ENCODE measurements at places on chromosomes 2 and 18.

- ATAC-seq = no peak
These were observed 492.3 kb downstream of the XIRP2 start for GRCh38 chr2:167380555-167380954.

DNA sequence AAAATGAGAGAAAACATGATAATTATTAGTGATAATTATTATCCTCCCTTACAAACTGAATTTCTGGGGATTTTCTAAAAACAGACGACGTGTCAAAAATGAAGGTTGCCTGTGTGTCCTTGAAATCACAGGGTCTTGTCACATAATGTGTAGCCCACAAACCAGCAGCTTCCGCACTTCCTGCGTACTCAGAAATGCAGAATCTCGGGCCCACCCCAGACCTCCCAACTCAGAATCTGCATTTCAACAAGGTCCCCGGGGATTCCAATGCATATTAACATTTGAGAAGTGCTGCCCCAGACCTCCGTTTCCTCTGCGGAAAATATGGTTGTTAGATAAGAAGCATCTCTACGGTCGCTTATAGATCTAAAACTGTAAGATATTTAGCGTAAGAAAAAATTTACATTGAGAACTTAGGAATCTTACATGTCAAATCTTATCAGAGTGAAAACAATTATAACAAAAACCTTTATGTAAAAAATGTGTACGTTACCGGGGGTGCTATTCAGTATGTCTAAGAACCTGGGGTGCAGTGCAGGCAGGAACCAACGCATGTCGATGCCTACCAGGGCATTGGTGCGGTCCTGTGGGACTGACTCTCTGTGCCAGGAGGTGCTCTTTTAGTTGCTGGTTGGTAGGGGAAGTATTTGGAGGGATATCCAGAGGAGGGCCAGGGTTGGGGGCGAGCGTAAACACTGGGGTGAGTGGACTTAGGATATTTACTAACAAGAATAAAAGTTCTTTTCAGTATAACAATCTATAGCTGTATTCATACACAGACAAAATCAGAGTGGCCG is 15.2 kb downstream of the CDKL4 start:
- peak; percentile 55 for ATAC-seq

DNA sequence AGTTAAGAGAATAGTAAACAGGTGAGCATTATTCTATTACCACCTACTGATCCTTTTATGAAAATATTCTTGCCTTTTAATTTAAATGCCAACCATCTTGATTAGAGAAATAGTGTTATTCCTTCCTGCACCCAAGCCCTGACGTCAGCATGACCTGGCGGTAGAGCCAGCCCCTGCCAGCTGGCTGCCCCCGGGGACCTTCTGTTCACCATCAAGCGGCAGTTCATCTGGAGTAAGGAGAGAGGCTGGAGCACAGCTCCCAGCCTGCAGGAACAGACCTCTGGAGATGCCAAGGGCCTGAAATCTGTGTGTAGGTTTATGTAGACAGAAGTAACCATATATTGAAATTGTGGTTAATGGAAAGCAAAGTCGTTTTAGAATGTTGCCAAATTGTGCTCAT is 171.8 kb downstream of the GBX2 start:
- ATAC-seq = no peak

- no peak for ATAC-seq
These were observed 413.3 kb upstream of the TNP1 start for GRCh38 chr2:217273162-217273561.

GRCh38 chr2:241009601-241010530 is 11.4 kb downstream of the SNED1 start:
- ATAC-seq = no peak

- no peak for ATAC-seq
These were observed 185.0 kb upstream of the RASGRP3 start for GRCh38 chr2:33291278-33292013.

GRCh38 chr18:62767321-62767720 is 52.0 kb downstream of the PHLPP1 start:
- ATAC-seq = no peak

DNA sequence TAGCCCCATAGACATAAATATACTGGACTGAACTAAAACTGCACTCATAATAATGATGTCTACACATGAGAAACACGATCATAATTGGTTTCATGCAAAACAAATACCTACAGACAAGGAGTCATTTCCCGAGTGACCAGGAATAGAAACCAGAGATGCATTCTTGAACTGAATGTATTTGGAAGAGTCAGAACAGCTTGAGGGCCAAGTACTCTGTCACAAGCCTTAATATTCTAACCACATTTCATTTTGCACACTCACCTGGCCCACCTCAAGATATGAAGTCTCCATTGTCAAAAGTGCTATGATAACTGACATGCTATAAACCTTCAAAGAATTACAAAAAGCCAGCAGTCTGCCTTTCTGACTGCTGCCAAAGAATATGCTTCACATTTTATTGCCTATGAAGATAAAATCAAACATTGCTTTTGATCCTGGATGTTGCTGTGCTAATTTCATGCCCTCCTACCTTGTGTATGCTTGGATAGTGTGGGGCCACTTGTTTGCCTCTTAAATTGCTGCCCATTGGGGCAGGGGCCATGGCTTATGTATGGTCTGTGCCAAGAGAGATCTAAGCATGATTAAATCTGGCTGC is 18.9 kb upstream of the ASAP2 start:
- no peak for ATAC-seq

- ATAC-seq = no peak
These were observed 124.1 kb downstream of the MEMO1 start for GRCh38 chr2:31886700-31887099.

- ATAC-seq = no peak
These were observed 121.4 kb upstream of the COL3A1 start for GRCh38 chr2:188852772-188853171.

DNA sequence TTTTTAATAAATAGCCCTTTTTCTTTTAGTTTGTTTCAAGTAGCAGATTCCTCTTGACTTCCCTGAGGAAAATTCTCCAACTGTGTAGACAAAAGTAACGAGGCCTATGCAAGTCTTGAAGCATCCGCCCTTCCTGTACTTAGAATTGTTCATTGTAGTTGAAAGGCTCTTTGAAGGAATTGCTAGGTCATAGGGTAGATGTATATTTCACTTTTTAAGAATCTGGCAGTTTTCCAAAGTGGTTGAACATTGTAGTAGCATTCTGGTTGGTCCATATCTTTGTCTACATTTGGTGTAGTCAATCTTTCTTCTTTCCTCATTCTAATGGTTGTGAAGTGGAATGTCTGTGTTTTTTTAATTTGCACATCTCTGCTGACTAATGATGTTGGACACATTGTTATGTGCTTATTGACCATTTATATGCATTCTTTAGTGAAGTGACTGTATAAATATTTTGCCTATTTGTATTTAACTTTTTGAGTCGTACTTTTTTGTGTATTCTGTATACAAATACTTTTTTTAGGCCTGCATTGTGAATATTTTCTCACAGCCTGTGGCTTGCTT is 5.6 kb upstream of the SERPINB11 start:
- no peak for ATAC-seq

DNA sequence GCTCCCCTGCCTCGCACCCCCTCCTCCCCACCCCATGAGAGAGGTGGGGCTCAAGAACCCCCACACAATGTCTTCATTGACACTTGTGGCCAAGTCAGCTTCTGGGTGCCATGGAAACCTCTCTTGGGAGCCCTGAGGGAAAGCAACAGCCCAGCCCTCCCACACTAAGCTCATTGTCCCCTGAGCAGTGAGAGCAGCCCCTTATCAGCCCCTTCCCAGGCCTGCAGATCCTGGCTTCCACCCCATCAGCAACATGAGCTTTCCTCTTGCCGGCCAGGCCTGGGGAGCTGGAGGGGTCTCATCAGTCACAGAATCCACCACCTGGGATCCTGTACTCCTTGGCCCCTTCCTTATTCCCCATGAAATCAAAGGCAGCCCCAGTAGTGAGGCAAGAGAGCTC is 107.8 kb upstream of the ST3GAL5 start:
- no peak for ATAC-seq

DNA sequence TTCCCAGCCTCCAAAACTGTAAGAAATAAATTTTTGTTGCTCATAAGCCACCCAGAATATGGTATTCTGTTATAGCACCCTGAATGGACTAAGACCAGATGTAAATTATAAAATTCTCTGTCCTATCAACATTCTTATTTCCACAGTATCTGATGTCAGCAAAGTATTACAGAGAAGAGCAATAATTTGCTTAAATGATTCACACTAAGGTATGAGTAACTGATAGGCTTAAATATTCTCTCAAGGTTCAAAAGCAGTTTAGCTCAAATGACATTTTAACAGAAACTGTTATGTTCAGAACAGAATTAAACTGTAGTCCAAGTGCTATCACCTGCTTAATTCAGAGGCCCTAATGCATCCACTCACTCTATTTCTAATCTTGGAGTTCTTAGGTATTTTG is 12.8 kb downstream of the SESTD1 start:
- no peak for ATAC-seq

GRCh38 chr2:30235859-30236535 is 4.7 kb downstream of the LBH start:
- ATAC-seq = no peak

DNA sequence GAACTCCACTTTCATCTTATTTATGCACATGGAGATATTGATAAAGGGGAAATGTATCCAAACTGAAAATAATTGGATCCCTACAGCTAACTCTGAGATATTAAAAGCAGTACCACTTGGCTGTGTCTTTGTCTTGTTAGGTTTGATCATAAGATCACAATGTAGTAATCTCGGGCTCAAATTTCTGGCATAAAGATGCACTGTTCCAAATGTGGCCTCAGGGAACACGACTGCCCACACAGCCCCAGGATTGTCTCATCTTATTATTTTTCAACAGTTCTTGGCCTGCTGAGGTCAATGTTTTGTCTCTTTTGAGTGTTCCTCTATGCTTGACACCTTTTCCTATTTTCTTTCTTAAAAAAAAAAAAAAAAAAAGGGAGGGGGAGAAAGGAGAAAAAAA is 114.1 kb downstream of the GBX2 start:
- ATAC-seq = no peak

DNA sequence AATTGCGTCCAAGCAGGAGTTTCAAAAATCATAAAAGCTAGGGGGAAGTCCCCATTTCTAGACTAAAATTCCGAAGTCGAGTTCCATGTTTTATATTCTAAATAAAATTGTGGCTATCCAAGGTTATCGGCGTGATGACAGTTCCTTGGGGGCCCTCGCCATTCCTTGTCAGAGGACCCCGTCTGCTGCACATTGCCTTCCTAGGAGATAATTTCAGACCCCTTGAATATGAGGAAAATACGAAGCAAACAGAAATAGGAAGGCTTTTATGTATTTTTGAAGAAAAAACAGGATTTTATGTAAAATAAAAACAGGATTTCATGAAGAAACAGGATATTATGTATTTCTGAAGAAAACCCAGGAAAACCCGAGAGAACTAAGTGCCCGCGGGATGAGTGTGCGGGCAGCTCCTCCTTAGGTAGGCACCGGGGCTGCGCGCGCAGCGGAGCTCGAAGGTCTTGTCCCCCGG is 465 bp upstream of the PLEKHA3 start:
- ATAC-seq = no peak

DNA sequence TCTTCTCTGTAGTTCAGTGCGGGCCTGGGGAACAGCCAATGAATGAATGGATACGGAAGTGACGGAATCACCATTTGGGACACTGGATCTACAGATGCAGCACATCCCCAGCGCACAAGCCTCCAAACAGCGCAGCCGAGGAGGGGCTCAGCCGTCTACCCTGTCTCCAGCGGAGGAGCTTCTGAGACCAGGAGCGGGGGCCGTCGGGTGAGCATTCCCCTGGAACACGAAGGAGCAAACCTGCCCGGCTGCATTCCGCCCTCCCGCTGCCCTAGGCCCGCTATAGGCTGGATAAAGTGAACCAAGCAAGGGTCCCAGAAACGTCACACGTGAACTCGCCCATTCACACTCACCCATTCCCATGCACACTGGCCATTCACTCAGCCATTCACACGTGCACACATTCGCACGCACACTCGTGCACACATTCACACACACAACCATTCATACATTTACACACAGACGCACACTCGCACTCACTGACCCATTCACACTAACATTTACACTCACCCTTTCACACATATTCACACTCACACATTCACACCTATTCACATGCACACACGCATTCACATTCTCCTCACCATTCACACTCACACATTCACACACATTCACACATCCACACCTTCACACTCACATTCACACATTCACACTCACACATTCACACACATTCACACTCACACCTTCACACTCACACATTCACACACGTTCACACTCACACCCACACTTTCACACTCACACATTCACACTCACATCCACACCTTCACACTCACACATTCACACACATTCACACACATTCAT is 63.4 kb downstream of the BIN1 start:
- ATAC-seq = no peak

GRCh38 chr2:70645733-70646419 is 92.2 kb upstream of the TGFA start:
- no peak for ATAC-seq

DNA sequence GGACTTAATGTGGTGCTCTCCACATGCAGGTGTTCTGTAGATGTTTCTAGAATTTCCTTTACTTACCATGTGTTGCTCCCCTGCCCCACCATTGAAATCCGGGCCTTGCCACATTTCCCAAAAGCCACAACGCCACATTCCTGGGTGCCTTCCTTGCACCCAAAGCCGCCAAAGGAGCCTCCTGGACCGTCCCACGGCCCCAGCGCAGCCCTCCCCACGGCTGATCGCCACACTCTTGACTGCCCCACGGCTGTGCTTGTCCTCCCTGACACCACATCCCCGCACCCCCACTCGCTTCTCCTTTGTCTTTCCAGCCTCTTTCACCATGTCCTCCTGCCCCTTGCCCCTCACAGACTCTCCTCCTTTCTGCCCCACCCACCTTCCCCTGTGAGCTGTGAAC is 40.2 kb upstream of the CHMP1B start:
- no peak for ATAC-seq

GRCh38 chr18:48877941-48878340 is 72.8 kb downstream of the SMAD7 start:
- ATAC-seq = no peak

DNA sequence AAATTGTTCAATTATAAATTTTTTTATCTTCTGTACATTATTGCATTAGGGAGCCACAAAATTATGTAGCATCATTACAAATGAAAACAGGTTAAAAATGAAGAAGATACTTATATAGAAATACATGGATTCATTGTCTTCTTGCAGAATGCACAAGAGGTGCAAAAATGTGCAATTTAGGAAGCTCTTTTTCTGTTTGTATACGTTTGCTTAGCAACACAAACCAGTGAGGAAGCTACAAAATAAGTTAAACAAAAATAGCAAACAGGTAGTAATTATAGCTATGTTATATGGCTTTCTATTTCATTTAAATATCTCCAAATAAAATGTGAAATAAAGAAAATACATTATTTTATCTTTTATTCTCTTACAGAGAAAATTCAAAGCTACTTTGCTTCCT is 177.6 kb upstream of the SESTD1 start:
- ATAC-seq = no peak

GRCh38 chr2:6955511-6956136 is 38.4 kb downstream of the RNF144A start:
- ATAC-seq = no peak
